Stimulated activated naive B cell treated with anti-CD40 and anti-IgM and Interleukin-4, amounts not matched to agents 10 μg/mL and 1 μg/mL and 100 μg/mL, for 72 hours (primary cell): ENCODE measurements at places on chromosomes 16 and 17.

DNA sequence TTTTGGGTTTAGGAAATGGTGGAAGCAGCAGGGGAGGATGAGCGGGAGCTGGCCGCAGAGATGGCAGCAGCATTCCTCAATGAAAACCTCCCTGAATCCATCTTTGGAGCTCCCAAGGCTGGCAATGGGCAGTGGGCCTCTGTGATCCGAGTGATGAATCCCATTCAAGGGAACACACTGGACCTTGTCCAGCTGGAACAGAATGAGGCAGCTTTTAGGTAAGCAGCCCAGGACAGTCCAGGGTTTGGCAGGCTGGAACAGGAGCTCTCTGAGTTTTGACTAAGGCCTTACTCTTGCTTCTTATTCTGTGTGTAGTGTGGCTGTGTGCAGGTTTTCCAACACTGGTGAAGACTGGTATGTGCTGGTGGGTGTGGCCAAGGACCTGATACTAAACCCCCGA lies 41.4 kb downstream of the SF3B3 start:
- DNase-seq: no peak

DNA sequence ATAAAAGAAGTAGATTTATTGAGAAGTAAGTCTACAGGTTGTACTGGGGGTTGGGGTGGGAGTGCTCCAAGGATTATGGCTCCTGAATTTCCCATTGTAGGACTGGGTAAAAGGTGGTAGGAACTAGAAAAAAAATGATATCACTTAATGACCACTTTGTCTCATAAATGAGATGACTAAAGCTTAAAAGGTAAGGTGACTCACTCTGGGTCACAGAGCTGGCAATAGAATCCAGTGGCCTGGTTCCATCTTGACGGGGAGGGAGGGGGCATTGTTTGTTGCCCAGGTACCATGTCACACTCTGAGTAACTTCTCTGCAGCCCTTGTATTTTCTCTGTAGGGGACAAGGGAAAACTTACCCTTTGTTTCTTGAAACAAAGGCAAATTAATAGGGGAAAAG lies 126.1 kb downstream of the PITPNC1 start:
- no peak for DNase-seq

- no peak for DNase-seq
Observed at GRCh38 chr16:26005336-26005735, 313.6 kb downstream of the HS3ST4 start.

DNA sequence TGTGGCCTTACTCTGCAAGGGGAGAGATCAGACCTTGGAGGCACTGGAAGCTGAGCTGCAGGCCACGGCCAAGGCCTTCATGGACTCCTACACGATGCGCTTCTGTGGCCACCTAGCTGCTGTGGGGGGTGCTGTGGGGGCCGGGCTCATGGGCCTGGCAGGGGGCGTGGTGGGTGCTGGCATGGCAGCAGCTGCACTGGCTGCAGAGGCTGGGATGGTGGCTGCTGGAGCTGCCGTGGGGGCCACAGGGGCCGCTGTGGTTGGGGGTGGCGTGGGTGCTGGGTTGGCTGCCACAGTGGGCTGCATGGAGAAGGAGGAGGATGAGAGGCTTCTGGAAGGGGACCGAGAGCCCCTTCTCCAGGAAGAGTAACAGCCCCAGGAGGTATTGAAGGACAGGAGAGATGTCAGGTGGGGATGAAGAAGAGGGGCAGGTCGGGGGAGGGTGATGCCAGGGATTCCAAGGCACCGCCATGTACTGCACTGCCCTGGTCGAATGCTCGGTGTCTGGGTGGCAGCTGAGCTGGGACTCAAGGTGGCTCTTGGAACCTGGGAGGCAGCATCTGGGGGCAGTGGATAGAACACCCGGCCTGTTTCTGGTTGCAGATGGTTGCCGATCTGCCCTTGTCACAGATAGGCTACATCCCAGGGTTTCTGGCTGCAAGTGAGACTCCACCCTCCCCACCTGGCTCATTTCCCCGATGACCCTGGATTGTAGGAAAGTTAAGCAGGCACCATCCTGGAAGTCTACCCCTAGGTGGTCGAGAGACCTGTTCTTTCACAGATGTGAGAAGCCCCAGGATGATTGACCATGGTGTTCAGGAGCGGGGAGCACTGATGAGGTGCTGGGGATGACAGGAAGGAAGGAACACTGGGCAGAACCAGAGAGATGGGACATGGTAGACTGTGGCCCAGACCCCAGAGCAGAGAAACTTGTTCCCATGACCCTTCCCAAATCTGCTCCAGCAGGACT lies 5.1 kb downstream of the RNF112 start:
- DNase-seq: no peak

DNA sequence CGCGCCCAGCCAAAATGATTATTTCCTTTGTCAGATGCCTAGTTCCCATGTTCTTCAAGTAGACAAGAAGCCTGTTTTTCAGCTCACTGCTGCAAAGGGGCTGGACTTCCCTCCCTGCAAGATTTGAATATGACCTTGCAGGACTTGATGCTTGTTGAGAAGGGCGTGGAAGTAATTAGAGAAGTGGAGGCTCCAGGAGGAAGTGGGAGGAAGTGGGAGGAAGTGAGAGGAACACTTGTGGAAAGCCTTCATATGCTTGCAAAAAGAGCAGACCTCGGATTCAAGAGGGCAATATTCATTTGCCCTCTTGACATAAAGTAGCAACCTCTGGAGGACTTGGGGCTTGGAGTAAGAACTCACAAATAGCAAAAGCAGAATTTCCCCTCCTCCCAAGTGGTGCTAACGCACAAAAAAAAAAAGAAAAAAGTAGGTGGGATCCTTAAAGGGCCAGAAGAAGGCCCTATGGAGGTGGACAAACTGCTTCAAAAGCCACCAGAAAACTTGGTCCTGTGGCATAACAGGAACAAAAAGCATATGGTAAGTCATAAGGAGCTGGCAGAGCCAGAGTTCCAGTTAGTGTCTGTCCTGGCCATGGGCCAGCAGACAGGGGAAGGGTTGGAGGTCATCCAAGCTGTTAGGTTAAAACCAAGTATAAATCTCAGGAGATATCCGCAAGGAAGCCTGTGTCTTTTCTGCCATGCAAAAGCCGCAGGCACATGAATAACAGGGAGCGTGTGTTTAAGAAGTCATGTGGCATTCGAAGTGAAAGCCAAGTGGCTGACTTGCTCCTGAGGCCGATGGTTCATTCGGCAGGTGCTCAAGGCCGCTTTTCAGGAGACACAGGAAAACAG lies 20.6 kb upstream of the PRKAR1A start:
- DNase-seq: peak; percentile 44

GRCh38 chr17:78242024-78242742 lies 10.8 kb downstream of the TMEM235 start:
- DNase-seq: peak; percentile 61

GRCh38 chr16:27726621-27727261 lies 176.8 kb downstream of the KATNIP start:
- no peak for DNase-seq

DNA sequence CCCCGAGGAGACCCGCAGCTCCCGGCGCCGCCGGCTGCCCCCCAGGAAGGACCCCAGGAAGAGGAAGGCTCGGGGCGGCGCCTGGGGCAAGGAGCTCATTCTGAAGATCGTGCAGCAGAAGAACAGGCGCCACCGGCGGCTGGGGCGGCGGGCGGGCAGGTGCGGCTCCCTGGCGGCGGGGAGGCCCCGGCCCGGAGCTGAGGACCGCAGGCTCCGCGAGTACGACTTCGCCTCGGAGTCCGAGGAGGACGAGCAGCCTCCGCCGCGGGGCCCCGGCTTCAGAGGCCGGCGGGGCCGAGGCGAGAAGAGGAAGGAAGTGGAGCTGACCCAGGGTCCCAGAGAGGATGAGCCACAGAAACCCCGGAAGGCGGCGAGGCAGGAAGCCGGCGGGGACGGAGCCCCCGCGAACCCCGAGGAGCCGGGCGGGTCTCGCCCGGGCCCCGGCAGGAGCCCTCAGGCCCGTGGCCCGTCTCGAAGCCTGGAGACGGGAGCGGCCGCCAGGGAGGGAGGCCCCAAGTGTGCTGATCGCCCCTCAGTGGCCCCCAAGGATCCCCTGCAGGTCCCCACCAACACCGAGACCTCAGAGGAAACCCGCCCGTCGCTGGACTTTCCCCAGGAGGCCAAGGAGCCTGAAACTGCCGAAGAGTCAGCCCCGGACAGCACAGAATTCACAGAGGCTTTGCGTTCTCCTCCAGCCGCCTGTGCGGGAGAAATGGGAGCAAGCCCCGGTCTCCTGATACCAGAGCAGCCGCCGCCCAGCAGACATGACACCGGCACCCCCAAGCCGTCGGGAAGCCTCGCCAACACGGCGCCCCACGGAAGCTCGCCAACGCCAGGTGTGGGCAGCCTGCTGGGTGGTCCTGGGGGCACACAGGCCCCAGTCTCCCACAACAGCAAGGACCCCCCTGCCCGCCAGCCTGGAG lies 22.3 kb upstream of the ZFPM1 start:
- DNase-seq: peak; percentile 52

GRCh38 chr17:42407289-42407836 lies 15.7 kb downstream of the CAVIN1 start:
- peak; percentile 44 for DNase-seq

GRCh38 chr17:51373489-51374152 lies 113.3 kb downstream of the UTP18 start:
- no peak for DNase-seq

DNA sequence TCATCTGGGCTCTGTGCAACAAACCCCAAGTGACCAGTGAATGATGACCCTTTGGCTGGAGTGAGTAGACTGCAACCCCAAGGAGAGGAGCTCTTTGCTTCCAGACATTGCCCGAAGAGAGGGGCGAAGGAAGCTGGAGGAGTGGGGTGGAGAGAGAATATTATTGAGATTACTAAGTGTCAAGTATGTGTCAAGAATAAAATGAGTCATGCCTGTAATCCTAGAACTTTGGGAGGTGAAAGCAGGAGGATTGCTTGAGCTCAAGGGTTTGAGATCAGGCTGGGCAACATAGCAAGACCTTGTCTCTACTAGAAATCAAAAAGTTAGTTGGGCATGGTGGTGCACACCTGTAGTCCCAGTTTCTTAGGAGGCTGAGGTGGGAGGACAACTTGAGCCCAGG lies 142.0 kb upstream of the CCL2 start:
- DNase-seq: no peak

GRCh38 chr16:17362946-17363345 lies 107.8 kb downstream of the XYLT1 start:
- DNase-seq: no peak

- DNase-seq: no peak
Observed at GRCh38 chr16:72590151-72590937, 418.4 kb upstream of the PMFBP1 start.

DNA sequence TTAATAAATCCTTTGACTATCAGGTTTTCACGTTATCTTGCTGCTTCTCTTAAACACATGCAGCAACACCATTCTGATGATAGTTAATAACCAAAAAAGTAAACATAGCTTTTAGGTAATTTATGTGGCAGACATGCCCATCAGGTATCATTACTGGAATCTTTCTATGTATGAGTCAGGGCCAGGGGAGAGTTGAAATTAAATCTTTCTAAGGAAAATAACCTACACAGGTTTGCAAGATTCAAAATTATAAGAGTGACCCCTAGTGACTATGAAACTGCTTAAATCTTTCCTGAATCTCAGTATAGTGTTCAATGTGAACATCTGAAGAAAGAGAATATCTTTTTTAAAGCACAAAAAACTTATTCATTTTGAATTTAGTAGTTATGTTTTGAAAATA lies 666.6 kb downstream of the CDH11 start:
- no peak for DNase-seq

DNA sequence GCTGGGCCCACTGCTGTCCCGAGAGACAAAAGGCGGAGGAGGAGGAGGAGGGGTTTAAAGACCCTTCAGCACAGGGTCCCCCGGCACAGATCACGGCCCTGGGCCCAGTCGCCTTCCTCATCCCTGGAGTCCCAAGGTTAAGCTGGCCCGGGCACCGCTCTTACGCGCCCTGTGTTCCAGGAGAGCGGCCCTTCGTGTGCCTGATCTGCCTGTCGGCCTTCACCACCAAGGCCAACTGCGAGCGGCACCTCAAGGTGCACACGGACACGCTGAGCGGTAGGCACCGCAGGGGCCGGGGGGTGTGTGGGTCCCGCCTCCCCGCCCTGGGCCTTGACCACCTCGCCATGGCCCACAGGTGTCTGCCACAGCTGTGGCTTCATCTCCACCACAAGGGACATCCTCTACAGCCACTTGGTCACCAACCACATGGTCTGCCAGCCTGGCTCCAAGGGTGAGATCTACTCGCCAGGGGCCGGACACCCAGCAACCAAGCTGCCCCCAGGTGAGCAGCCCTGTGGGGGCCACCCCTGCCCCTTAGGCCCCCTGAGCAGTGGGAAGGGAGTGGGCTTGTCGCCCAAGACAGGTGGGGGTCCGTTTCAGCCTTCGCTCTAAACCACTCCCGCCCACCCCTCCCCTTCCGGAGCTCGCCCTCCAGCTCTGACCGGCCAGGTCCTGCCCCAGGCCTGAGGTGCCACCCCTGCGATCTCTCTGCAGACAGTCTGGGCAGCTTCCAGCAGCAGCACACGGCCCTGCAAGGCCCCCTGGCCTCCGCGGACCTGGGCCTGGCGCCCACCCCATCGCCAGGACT lies 37.6 kb upstream of the ZC3H18 start:
- DNase-seq: no peak

DNA sequence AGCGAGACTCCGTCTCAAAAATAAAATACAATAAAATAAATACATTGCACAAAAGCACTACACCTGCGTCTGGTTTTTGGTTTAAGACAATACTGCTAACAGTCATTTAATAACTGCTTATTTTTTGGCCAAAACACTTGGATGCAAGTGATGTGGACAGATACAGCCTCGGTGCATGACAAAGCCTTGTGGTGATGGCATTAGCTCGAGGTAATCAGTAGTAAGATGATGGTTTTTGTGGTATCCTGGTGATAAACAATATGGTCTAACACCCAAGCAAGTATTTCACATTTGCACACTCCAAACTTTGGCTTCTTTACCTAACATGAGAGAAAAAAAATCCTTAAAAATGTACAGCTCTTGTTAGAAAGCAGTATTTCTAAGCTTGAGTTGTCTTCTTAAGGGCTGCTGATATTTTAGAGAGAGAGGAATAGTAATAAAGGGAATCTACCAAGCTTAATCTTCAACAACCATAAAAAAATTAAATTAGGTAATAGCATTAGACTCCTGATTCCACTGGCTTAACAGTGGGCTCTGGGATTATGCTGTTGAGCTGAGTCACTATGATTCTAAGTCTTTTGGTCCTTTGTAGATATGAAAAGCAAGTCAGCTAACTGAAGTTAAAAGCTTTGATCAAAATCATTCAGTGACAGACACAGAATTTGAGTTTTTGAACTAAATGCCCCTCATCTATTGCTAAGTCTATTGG lies 111.1 kb downstream of the VPS53 start:
- DNase-seq: no peak

- no peak for DNase-seq
Observed at GRCh38 chr17:66943484-66943883, 21.0 kb upstream of the CACNG4 start.

- DNase-seq: no peak
Observed at GRCh38 chr16:67223992-67224391, 2.9 kb upstream of the TMEM208 start.

GRCh38 chr17:51740531-51740930 lies 418.0 kb downstream of the CA10 start:
- DNase-seq: no peak

GRCh38 chr17:17313350-17313991 lies 10.3 kb downstream of the NT5M start:
- peak; percentile 53 for DNase-seq
